Glutamatergic neuron (in vitro differentiated cells): ENCODE measurements at places on chromosomes 3 and 15. TPM values are rescaled to one million over a fixed set of nuclear protein-coding genes. Genes with fewer than 3 reads are reported as not detected.

The CPA3 gene
- total RNA-seq: not detected

The SLC49A4 gene
- 8.6 TPM for total RNA-seq

The GABRR3 gene
- total RNA-seq: not detected

The GOLGA6A gene
- 0.83 TPM for total RNA-seq

The AQP9 gene
- total RNA-seq: not detected

The WDR76 gene
- total RNA-seq: 4.7 TPM

The EBLN2 gene
- 5.7 TPM for total RNA-seq

The EPB42 gene
- not detected for total RNA-seq
